Stimulated activated CD4-positive, alpha-beta T cell treated with anti-CD3 and anti-CD28 coated beads, Interleukin-2, amount 100 ng/mL, for 48 hours (primary cell): ENCODE measurements at places on chromosomes 6 and 20.

GRCh38 chr6:111447051-111447450, 36.0 kb downstream of the REV3L start:
- no peak for DNase-seq

GRCh38 chr6:85726206-85726605, 83.5 kb upstream of the SYNCRIP start:
- no peak for DNase-seq

DNA sequence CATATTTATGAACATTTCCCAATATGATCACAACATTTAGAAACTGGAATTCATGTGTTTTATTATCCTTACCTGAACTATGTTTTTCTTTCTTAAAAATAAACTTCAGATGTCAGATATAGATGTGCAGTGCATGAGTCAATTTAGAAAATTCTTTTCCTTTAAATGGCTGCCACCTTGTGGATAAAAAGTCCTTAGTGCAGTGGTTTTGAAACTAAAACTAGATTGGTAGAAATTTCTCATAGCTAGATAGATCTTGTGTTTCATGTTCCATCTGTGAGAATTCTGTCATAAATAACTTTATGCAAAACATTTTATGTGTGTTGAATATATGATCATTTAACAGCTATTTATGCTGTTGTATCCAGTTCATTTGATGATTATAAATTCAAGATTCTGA, 134.9 kb downstream of the KLHL32 start:
- no peak for DNase-seq

DNA sequence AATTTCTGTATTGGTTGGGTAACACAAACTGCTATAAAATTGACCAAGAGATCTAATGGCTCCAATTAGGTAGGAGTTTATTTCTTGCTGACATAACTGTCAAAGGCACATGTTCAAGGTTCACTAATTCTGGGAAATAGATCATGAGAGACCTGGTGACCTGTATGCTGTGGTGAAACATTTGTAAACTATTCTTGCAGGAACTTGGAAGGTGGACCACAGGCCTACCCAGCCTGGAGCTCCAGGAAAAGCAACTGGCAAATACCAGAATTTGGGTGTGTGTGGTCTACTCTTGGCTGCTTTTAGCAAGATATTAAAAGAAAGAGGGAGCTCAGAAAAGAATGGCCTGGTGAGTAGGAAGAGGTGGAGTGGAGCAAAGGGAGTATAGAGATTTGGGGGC, 184.6 kb downstream of the QKI start:
- DNase-seq, result no peak

- no peak for DNase-seq
Measured at GRCh38 chr6:84860920-84861319, 96.5 kb upstream of the TBX18 start.

DNA sequence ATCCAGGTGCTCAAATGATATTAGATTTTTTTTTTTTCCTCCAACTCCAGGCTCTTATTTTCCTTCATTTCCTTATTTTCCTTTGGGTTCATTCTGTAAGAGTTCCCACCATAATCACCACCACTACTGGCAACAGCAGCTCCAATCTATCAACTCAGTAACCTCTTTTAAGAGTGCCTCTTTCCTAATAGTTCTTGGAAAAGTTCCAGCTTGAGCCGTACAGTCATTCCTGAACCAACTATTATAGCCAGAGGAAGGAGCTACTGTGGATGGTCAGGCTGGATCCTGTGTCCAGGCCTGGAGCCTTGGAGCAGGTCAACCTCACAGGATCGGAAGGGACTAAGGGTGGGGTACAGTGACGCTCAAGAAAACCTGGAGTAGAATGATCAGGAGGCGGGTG, 4.2 kb upstream of the ANGPT4 start:
- no peak for DNase-seq

DNA sequence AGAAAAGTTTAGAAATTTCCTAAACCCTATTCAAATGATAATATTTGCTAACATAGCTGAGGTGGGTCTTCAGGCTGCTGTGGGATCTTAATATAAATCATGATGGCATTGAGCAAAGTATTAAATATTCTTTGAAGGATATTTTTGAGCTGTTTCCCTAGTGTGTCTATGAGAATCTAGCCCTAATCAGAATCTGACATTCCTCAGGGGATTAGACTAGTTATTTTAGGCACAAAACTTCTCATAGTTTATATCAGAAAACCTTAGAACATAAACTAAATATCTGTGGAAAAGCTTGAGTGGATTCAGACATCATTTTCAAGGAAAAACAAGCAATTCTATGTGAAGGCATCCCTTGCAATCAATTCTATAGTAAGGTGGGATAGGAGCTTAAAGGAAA, 594.5 kb downstream of the RFPL4B start:
- no peak for DNase-seq

- DNase-seq, result no peak
Measured at GRCh38 chr20:56817780-56818675, 188.9 kb downstream of the TFAP2C start.

DNA sequence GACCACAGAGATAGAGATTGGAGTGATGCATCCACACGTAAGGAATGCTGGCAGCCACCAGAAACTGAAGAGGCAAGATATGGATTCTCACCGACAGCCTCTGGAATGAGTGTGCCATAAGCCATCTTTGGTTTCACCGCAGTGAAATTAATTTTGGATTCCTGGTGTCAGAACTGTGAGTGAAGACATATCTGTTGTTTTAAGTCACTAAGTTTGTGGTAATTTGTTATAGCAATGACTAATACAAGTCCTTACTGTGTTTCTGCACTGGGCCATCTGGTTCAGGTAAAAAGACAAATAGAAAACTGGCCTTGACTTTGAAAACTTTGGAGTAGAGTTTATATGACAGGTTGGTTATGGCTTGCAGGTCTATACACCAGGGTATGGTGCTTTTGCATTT, 261.9 kb downstream of the PHF3 start:
- DNase-seq, result no peak

GRCh38 chr6:35581633-35582032, 68.9 kb upstream of the TULP1 start:
- DNase-seq, result no peak

GRCh38 chr6:3848380-3848779, 793 bp upstream of the FAM50B start:
- DNase-seq, result no peak

DNA sequence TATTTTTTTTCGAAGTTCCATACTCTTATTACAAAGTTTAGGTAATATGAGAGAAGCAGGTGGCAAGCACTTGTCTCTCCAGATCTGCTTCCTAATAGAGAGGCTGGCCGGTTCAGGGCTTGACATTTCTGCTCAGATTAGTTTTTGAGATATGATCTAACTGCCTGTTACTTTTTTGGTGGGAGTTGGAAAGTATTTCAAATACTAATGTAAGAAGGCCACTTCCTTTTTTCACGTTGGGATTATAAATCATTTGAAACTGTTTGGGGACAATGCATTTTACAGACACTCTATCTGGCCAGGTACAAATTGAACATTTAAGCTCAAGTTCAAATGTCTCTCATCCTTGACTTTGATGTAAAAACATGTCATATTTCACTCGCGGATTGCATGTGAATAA, 222.1 kb upstream of the SULF2 start:
- no peak for DNase-seq

DNA sequence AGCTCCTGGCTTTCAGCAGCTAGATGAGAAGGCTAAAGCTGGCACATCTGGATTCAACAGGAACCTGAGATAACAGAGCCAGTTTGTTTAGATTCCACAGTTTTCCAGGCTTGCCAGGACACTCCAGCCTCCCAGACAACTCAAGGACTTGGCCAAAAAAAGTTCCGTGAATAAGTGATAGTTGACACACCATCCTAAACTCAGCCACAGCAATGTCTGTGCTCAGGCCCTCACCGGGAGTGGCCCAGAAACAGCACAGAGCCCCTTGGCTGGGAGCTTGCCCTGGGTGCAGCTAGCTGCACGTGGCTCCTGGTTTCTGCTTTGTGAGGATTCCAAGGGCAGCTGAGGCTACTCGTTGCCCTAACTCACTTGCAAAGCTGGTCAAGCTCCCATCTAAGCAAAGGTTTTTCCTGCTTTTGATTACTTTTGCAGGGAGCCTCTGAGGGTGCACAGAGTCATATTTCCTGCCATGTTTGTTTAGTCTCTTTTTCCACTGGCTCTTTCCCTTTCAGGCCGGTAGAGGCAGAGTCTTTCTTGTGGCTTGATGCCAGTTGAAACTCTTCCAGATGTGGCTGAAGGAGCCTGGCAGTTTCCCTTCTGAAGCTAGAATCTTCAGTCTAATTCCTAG, 118.3 kb upstream of the ECI2 start:
- DNase-seq, result no peak

- peak; percentile 55 for DNase-seq
Measured at GRCh38 chr20:50561379-50562078, 51.3 kb downstream of the PTPN1 start.

- peak; percentile 69 for DNase-seq
Measured at GRCh38 chr6:161373905-161374451, 100.1 kb upstream of the AGPAT4 start.

DNA sequence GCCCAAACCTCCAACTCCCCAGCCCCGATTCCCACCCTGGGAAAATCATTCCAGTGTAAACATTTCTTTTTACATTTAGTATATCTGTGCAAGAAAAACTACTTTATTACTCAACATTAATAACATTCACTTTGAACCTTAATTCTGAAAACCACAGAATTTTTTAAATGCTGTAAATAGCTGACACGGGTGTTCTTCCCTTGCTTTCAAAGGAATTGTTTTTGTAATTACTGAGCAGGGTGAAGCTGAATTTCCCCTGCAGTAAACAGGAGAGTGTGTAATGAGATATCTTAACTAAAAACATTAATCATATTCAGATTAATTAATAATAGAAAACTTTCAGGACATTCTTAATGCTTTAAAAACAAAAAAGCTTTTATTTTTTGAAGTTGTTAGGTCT, 99.3 kb upstream of the CITED2 start:
- DNase-seq, result no peak

GRCh38 chr6:29661071-29661470, 4.2 kb downstream of the MOG start:
- no peak for DNase-seq

DNA sequence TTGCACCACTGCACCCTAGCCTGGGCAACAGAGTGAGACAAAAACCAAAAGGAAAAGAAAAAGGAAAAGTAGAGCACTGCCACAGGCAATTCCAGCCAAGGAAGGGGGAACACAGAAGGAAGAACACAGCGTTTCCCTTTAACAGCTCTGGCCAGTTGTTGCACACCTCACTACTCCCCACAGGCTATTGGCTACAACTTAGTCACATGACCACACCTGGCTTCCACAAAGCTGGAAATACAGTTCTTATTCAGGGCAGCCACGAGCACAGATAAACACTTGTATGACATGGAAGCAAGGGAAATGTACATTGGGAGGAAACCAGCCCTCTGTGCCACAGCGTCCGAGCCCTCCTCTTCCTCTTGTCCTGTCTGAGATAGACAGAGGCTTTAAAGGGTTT, 249.0 kb upstream of the JARID2 start:
- no peak for DNase-seq

DNA sequence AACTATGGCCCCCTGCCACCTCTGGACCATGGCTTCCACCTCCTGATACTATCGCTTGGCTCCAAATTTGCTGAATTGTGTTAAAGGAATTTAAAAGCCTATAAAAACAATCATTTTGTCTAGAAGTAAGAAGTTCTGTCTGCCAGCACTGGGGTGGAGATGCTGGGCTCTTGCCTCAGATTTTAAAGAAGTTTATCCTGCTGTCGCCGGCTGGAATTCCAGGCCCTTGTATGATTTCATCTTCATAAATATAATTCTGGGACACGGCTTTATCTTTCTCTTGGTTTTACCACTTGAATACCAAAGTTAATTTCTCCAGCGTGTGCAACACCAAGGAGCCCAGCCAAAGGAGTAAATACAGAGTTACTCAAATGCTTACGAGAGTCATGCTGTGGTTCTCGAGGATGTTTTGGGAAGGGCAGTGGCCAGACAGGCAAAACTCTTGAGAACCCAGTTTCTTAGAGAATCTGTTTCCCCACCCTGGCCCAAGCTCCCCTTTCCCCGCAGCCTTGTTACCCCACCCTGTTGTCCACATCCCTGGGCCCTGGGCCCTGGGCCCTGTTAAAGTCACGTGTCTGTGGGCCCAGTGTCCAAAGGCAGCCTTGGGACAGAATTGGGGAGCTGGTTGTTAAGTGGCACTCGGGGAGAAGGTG, 31.9 kb downstream of the C6orf89 start:
- no peak for DNase-seq

- DNase-seq, result no peak
Measured at GRCh38 chr20:60749804-60750602, 502.1 kb upstream of the CDH4 start.

DNA sequence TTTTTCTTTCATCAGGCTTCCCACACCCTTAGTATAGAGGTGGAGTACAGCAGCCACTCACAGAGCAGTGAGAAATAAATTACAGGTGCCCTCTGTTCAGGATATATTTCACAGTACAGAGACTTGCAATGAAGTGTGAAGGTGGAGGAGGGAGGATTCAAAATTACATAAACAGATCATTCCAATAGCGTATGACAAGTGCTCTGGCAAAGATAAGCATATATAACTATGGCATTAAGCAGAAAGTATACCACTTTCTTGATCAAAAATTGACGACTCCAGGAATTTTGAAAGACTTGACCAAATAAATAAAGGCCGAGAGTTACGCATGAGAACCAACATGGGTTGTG, 108.7 kb downstream of the GPX5 start:
- no peak for DNase-seq

DNA sequence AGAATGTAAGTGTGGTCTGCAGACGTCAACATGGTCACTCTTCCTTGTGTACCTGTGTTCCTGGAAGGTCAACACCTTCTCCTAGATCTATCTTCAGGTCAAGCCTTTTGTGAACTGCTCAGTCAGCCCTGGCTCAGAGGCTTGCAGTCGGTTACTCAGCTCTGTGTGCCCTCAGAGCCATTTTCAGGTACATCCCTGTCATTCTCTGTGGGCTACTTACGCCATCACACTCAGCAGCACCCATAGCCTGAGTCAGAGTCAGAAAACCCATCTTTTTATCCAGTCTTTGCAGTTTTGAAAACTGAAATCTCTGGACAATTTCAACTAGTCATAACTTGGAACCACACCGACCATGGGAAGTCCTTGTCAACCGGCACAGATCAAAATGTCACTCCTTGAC, 35.3 kb downstream of the TGM3 start:
- DNase-seq, result no peak

GRCh38 chr6:141326925-141327324, 805.8 kb upstream of the GJE1 start:
- no peak for DNase-seq

- peak; percentile 24 for DNase-seq
Measured at GRCh38 chr20:57498425-57499400, 26.2 kb downstream of the CTCFL start.

- no peak for DNase-seq
Measured at GRCh38 chr6:124536842-124537191, 425.4 kb upstream of the RNF217 start.

GRCh38 chr6:164200071-164200470, 785.6 kb downstream of the QKI start:
- DNase-seq, result no peak

GRCh38 chr20:9360431-9360830, 154.0 kb upstream of the LAMP5 start:
- no peak for DNase-seq

DNA sequence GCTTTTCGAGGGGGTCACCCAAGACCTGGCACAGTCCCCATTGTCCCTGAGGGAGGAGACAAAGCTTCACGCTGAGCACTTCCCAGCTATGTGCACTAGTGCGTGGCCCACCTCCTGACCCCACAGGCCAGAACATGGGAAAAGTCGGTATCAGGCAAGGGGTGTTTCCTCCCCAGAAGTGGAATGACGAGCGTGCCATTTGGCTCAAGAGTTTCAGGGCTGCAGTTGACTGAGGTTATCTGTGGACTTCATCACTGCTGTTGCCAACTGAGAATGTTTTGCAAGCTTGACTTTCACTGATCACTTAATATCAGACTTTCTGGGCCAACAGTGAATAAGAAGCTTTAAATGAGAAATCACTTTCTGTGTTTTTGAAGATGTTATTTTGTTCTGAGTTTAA, 137.0 kb upstream of the AFDN start:
- DNase-seq, result no peak
